NCI-H2227 treated with DMSO at 0.1 percent for 48 hours (cell line): ENCODE measurements at places on chromosomes 4 and X.

DNA sequence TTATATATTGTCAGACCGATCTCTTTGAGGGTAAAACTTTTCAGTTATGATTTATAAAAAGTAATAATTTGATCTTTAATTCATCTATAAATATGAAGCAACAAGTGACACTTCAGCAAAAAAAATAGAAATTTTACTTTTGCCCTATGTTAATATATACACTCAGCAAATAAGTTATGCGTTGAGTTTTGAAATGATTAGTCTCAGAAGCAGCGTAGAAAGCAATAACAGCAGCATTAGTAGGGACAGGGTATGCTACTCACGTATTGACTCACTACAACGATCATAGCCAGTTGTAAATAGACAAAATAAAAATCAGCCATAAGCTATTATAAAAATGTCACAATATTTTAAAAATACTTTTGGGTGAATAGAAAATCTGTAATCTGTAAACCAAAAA lies 1229.2 kb downstream of the ADGRL3 start:
- no peak for DNase-seq

- no peak for DNase-seq
Measured at GRCh38 chr4:107826421-107826980, 1.8 kb downstream of the SGMS2 start.

DNA sequence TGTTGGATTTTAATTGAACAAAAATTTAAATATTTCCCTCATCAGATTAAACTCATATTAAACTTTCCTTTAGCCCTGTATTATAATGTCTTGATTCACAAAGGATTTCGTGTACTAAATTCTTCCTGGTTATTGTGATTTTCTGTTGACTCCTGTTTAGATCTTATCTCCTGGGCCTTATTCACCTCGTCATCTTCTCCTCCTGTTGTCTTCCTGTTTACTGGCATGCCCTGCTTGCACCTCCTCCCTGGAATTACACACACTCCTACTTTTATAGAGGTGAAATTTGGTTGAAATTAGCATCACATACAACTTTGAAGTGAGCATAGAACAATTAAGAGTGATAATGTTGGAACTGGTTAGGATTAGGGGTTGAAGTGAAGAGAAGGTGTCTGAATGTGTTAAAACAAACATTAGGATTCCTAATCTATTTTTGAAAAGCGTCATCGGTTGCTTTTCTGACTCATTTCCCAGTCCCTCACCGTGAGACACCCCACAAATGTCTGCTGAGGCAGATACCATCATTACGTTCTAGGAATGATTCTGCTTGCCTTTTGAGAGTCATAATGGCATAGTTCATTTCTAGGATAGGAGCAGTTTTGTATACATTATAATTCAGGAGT lies 32.5 kb downstream of the TLL1 start:
- no peak for DNase-seq

- DNase-seq, result no peak
Measured at GRCh38 chrX:37816766-37817165, 30.6 kb downstream of the DYNLT3 start.

DNA sequence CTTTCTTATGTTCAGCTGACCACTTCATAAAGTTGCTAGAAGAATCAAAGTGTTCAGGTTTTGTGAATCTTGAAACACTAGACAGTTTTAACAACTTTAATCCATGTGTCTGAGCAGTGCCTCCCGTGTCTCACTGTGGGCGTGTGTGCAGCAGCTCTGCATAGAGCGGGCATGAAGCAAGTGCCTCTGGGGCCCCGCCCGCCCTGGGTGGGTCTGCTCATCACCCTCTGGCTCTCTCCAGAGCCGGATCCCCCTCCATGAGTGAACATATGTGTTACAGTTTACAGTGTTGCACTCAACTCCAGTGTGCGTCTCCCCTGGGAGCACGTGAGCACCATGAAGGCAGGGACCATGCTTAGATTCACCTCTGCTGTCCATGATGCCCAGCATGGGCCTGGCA lies 37.6 kb upstream of the CRMP1 start:
- DNase-seq, result no peak

- DNase-seq, result no peak
Measured at GRCh38 chr4:15961781-15962510, 1.0 kb downstream of the FGFBP2 start.

GRCh38 chrX:152418025-152418424 lies 33.1 kb downstream of the GABRA3 start:
- DNase-seq, result no peak

DNA sequence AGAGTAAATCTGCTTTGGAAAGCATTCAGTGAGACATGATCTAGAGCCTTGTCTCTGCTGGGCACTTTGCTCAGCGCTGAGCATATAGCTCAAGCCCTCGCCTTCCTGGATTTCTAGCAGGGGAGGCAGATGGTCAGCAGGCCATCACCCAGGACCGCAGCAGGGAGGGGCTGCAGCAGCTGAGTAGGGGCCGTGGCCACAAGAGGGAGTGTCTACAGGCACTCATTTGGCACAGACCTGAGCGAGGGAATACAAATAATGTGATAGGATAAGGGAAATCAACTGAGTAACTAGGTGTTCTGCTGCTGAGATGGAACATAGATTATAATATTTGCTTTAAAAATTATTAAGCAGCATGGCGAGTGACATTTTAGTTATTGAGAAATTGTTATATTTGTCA lies 30.2 kb downstream of the OFD1 start:
- peak; percentile 74 for DNase-seq

GRCh38 chrX:119721487-119721886 lies 28.5 kb upstream of the SEPTIN6 start:
- DNase-seq, result no peak

- no peak for DNase-seq
Measured at GRCh38 chr4:168631241-168632162, 134.7 kb downstream of the PALLD start.

DNA sequence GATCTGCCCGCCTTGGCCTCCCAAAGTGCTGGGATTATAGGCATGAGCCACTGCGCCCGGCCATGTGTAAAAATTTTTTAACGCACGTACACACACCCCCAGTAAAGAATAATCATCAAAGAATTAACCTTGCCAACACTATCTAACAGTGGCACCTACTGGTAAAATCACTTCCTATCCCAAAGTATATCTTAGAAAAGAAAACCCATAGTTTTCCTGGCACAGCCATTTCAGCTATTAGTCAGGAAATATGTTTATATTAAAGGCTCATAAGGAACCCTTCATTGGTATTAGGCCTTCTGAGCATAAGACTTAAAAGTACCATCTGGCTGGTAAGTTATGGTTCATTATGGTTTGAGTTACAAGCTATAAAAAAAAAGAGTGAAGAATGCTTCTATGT lies 14.1 kb downstream of the S100G start:
- DNase-seq, result no peak

- DNase-seq, result no peak
Measured at GRCh38 chr4:71259280-71259679, 79.5 kb upstream of the SLC4A4 start.

DNA sequence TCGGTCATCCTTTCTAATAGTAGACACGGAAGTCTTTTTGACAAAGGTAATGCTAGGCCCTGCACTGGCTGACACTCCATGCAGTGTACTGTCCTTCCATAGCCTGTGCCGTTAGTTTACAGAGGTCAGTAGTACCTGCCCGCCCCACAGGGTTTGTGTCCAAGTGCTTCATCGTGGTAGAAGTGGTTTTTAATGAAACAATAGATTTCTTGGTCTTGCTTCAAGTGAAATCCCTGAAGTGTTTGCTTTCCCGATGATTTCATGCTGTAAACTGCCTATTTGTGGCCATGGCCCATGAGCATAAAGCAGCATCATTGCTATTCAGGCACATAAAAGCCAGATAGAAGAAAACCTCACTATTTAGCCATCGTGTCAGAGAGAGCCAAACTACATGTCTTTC lies 139.3 kb downstream of the GPR143 start:
- no peak for DNase-seq

DNA sequence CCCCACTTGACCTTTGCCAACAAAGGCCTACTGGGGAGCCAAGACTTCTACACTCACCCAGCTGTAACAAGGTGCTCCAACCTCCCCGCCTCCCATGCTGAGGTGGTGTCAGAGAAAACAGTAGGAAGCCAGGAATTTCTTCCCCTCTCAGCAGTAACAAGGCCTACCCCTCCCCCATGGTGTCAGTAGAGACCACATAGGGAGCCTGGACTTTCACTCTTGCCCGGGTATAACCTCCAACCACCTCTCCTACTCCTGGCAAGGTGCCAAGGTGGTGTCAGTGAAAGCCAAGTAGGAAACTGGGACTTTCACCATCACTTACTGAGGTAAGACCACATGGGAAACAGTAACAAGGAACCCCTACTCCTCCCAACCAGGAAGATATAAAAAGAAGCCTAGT lies 93.1 kb downstream of the SLC16A2 start:
- DNase-seq, result no peak

DNA sequence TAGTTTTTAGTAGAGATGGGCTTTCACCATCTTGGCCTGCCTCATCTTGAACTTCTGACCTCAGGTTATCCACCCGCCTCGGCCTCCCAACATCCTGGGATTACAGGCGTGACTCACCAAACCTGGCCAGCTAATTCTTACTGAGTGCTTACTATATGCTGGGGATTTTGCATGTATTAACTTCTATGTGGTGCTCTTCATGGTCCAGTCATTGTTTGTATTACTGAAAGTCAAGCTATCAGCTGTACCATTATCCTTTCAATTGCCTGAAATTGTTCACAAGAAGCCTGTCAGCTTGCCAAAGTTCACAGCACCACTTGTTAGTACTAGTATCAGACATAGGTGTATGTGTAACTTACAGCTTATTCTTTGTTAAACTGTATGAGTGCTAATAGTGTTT lies 1272.1 kb downstream of the ARAP2 start:
- DNase-seq, result no peak

- no peak for DNase-seq
Measured at GRCh38 chr4:90606781-90607180, 479.6 kb downstream of the CCSER1 start.

DNA sequence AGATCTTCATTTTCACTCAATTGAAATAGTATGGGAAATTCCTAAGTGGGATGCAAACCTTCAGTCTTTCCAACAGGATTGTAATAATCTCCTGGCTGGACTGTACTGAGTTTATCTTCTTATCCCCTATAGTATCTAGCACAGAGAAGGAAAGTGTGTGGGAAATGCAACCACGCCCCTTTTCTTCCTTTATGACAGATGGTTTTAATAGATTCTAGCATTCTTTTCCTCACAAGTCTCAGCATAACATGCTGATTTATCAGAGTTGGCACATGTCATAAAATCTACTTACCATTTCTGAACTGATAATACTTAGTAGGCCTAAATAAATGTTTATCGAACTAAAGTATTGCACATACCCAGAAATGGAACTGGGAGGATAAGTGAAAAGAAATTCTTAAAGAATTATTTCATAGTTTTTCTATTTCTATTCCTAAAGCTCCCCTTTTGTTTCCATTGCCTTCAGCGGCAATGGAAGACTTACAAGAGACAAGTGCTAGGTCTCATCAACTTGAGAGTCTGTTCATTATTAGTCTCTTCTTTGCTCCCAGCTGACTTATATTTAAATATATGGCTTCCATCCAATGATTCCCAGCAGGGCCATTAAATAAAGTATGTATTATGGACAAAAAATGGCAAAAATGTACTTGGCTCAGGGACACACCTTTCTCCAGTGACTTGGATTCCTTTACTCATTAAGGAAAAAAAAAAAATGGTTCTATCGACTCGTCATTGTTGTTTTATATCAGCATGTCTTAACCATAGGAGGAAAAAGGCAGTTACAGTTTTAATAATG lies 484.5 kb downstream of the IL1RAPL1 start:
- DNase-seq, result no peak

- no peak for DNase-seq
Measured at GRCh38 chr4:23728971-23729370, 160.9 kb downstream of the PPARGC1A start.

DNA sequence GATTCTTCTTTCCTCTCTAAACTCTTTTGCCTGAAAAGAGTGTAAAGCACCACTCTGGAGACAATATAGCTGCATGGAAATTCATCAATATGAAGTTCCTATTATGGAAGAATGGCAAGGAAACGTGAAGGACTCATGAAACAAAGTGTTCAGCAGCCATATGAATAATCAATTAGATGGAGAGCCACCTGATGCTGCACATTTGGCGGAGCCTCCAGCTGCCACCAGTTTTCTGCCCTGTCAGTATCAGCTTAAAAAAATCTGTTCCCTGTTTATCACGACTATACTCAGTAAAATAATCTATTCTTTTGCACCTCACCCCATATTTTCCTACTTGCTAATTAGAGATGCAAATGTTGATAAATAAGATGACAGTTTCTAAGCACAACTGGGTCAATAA lies 276.0 kb downstream of the UNC5C start:
- DNase-seq, result no peak

DNA sequence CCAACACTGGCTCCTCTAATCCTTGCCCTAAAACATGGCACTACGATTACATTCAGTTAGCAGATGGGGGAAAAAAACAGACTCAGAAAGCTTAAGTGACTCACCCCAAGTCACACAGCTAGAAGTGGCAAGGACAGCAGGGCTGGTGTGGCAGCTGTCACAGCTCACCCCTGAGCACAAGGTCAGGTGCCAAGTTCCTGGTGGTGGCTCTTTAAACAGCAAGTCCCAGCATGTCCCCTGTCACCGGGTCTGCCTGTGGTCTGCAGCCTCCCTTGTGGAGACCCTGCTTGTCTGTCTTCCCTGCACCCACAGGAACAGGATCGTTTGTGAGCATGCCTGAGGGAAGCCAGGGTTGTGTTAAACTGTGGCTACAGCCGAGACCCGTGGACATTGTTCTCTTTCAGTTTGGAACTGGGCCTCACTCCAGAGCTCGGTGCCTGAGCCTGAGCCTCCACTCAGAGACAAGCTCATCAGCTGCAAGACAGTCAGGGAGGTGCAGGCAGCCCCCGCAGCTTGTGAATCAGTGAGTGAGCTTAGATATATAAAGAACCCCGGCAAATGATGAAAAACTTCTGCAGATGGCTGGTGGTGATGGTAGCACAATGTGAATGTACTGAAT lies 260.8 kb downstream of the BCOR start:
- DNase-seq, result no peak

DNA sequence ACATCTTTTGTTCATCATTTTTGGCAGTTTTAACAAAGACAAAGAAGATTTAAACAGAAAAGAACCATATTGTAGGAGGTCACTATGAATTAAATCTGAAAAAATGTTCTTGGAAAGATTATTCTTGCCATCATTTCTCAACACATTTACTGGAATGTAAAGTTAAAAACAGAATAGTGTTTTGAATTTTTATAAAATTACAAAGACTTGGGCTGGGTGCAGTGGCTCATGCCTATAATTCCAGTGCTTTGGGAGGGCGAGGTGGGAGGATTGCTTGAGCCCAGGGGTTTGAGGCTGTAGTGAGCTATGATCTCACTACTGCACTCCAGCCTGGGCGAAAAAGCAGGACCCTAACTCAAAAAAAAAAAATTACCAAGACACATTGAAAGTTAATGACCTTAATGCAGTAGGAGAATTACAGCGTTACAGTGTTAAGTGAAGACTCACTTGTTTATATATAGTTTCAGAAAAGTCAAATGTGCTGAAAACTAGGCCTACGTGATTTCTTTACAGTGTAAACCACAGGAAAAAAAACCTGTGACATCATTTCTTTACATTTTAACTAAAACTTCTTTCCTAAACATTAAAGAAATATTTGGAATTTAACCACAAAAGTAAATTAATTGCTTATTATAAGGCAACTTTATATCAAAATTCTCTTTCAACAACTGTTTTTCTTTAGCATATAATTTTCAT lies 7.9 kb downstream of the FAM13A start:
- no peak for DNase-seq

- no peak for DNase-seq
Measured at GRCh38 chrX:29581223-29581622, 634.1 kb upstream of the MAGEB2 start.

GRCh38 chrX:95539041-95539440 lies 1145.6 kb upstream of the DIAPH2 start:
- no peak for DNase-seq

- DNase-seq, result no peak
Measured at GRCh38 chrX:110920991-110921390, 125.4 kb upstream of the CHRDL1 start.

GRCh38 chrX:119755981-119756533 lies 2.3 kb upstream of the SOWAHD start:
- no peak for DNase-seq
